ENCODE measurements at places on chromosomes 16 and 17.

DNA sequence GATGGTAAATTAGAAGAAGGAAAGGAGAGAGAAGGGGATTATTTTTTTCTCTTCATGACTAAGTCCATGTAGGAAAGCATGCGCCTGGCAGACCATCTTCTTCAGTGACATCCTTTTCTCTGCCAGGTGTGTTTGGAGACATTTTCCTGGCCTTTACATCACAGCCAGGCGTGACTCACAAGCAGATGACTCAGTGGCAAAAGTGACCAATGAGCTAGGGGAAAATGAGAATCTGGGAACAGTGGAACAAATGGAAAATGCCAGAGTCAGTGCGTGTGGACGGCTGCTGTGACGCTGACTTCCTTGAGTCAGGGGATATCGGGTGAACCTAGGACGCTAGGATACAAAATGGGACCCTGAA, 9.4 kb downstream of the KIAA0513 start:
- DNase-seq = no peak

DNA sequence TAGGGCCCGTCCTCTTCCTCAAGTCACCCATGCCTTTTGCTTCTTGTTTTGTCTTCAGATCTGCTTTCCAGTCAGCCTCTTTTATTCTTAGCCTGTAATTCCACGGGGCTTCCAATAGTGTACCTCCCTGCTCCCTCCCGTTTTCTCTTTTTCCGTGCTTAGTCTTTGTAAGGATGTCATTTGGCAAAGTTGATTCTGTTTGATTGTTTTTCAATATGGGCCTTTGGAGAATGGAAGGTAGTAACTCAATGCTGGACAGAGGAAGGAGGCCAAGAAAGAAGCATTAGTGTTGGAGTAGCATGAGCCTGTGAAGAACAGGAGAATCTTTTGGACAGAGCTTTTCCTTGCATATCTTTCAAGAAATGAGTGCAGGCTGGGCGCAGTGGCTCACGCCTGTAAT, 6.5 kb downstream of the WWP2 start:
- DNase-seq = no peak

- no peak for DNase-seq
Observed at GRCh38 chr17:62566996-62567578, 60.4 kb upstream of the MRC2 start.

- DNase-seq = no peak
Observed at GRCh38 chr17:6711081-6711674, 2.0 kb downstream of the SLC13A5 start.

- DNase-seq = no peak
Observed at GRCh38 chr16:3431779-3432219, 11.5 kb downstream of the ZNF597 start.

DNA sequence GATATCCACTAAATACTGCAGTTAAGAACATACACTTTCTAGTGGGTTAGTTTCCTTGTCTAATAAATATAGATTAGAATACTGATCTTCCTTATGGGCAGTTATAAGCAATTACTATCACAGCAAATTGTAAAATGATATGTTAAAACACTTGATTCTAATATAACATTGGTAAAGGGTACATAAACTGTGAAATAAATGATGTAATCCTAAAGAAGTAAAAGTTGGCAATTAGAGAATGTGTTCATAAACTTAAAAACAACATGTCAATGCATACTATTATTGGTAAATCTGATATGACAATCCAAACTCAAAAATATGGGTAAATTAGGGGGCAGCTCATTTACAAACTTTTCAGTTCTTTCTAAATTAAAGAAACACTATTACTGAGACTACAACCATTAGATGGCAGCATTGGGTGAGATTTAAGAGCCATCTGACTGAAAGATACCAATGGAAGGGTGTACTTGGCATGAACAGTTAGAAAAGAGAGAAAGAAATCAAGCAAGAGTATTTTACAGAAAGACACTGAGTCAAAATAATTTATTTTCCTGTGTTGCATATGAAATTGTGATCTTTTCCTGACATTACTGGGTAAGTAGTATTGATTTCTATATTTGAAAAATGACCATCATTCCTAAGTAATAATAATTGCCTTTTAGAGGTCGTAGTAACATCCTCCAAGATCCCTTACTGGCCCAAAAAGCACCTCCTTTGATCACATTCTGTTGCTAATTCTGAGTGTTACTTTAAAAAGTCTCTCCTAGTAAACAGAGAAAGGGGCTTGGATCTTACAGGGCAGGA, 119.6 kb downstream of the SPAG9 start:
- DNase-seq = peak; percentile 67

DNA sequence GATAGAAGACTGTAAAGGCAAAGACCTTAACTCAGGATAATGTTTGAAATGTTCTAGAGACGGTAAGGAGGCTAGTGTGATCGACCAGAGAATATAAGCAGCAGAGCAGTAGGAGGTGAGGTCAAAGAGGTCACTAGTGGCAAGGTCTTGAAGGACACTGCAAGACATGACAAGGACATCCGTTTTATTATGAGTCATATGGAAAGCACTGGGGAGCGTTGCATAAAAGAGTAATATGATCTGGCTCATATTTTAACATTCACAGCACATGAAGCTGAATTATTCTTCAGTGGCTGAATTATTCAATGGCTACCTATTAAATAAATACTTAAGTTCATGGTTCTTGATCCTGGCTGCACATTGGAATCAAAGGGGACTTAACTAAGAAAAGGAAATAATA, 123.7 kb downstream of the SOX9 start:
- DNase-seq = no peak

DNA sequence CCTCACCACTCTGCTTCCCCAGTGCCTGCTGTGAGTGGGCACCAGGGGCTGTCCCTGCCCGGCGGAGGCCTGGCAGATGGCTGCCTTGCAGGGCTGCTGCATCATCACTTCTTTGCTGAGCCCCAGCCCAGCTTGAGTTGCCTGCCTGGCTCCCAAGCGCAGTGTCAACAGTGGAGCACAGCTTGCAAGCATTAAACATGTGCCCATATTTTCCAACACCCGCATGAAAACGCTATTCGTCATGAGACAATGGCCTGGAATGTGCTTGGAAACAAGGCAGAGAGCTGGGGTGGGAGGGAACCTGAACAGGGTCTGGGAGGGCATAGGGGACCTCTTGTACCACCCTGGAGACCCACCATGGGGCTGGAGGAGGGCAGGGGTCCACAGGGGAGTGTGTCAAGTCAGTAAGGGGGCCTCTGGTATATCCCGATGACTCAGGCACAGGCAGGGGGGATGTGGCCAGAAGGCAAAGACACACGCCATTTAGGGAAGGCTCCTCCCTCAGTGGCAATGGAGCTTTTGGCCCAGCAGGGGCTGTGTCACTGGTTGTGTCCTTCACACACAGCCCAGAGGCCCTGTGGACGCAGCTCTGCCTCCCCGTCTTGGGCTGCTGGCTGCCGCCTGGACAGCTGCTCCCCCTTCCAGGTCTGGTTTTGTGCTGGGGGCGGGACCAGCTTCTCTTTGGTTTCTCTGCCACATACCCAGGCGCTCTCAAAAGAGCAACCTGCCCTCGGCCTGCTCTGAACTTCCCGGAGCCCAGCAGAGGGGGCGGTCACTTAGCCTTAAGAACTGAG, 17.4 kb upstream of the MTSS2 start:
- DNase-seq = no peak

- no peak for DNase-seq
Observed at GRCh38 chr16:64088838-64089237, 1033.0 kb downstream of the CDH11 start.

DNA sequence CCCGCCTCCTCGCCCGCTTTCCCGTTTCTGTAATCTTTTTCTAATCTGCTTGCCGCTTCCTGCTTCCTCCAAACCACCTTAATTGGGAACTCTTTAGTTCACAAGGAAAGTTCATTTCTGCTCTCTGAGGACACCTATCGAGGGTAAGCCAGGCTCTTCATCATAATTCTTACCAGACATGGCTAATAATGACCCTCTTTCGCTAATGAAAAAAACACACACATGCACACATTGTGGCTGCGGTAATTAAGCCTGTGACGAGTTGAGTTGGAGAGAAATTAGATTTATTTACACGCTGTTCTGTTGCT, 100.6 kb downstream of the ZNF423 start:
- peak; percentile 4 for DNase-seq

DNA sequence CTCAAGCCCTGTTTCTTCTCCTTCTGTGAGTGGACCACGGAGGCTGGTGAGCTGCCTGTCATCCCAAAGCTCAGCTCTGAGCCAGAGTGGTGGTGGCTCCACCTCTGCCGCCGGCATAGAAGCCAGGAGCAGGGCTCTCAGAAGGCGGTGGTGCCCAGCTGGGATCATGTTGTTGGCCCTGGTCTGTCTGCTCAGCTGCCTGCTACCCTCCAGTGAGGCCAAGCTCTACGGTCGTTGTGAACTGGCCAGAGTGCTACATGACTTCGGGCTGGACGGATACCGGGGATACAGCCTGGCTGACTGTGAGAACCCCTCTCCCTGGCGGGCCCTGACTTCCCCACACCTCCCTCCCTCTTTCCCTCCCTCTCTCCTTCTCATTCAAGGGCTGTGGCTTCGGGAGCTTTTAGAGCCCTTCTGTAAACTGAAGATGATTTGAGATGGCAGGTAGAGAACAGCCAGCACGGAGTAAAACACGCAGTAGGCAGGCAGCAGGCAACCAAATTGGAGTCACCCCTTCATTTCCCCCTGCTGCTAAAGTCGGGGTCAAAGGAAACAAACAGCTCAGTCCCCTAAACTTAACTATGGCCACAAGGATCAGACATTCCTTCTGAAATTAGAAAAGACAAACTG, 3.9 kb downstream of the SPACA3 start:
- no peak for DNase-seq

DNA sequence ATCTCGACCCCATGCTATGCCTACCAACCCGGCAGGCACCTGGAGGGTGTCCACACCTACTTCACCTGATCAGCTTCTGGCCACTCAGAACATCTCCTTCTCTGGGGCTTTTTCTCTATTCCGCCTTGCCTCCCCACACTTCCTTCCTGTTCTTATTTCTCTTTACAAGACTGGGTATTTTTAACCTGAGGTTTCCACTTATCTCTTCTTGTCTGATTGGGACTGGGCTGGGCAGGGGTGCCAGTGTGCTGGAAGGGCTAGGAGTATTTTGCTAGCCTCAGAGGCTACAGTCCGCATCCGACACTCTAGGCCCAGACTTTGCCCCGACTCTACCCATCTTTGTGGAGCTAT, 26.2 kb upstream of the ZNF652 start:
- DNase-seq = no peak

DNA sequence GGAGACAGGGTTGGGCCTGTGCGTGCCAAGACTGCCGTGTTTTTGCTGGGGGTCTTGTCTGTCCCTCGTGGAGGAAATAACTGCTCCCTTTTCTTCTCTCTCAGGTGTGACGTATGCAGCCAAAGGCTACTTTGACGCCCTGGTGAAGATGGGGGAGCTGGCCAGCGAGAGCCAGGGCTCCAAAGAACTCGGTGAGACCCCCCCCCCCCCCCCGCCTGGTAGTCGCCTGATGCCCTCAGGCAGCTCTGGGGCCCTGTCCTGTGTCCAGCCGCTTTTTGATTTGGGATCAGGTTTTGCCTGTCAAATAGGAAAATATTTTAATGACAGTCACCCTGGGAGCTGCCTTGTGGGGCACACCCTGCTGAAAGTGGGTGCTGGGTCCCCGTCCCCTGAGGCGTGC, 22.8 kb downstream of the BAIAP2 start:
- no peak for DNase-seq

GRCh38 chr16:72847187-72848027, 200.5 kb downstream of the ZFHX3 start:
- DNase-seq = no peak

GRCh38 chr17:42111265-42111636, 1.3 kb downstream of the DHX58 start:
- DNase-seq = no peak

GRCh38 chr16:66923247-66923731, 2.0 kb downstream of the RRAD start:
- peak; percentile 60 for DNase-seq

GRCh38 chr16:61887903-61888302, 148.3 kb downstream of the CDH8 start:
- DNase-seq = no peak

DNA sequence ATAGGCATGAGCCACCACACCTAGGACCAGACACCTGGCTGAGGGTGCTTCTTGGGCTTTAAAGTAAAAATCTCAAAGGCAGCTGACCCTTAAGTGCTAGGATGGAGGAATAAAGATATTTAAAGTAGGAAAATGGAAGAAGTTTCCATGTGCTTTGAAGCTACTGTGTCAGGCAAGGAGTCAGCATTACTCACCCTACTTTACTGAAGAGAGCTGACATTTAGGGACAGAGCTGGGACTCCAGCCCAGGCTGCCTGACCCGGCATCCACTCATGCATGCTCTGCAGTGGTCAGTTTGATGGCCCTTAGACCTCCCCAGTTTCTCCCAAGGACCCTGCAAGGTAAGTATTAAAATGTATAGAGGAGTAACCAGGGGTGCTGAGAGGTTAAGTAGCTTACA, 124.7 kb upstream of the PLCG2 start:
- DNase-seq = no peak

Measured in NCI-H1436 (cell line).